SW480 (cell line): ENCODE measurements at places on chromosomes 13 and 19.

DNA sequence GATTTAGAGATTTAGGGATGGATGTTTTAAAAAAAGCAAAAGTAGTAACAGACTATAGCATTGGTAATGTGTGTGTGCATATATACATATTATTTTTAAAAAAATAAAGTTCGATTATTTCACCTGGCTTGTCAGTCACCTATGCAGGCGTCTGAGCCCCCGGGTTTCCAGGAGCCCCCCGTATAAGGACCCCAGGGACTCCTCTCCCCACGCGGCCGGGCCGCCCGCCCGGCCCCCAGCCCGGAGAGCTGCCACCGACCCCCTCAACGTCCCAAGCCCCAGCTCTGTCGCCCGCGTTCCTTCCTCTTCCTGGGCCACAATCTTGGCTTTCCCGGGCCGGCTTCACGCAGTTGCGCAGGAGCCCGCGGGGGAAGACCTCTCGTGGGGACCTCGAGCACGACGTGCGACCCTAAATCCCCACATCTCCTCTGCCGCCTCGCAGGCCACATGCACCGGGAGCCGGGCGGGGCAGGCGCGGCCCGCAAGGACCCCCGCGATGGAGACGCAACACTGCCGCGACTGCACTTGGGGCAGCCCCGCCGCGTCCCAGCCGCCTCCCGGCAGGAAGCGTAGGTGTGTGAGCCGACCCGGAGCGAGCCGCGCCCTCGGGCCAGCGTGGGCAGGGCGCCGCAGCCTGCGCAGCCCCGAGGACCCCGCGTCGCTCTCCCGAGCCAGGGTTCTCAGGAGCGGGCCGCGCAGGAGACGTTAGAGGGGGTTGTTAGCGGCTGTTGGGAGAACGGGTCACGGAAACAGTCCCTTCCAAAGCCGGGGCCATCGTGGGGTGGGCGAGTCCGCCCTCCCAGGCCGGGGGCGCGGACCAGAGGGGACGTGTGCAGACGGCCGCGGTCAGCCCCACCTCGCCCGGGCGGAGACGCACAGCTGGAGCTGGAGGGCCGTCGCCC lies 840 bp upstream of the CCNA1 start:
- no peak for DNase-seq

- no peak for DNase-seq
Observed at GRCh38 chr19:19039901-19040300, 6.5 kb downstream of the ARMC6 start.

GRCh38 chr13:36030670-36031331 lies 100.4 kb downstream of the DCLK1 start:
- no peak for DNase-seq

GRCh38 chr19:862581-863314 lies 3.3 kb downstream of the CFD start:
- DNase-seq: peak; percentile 47

DNA sequence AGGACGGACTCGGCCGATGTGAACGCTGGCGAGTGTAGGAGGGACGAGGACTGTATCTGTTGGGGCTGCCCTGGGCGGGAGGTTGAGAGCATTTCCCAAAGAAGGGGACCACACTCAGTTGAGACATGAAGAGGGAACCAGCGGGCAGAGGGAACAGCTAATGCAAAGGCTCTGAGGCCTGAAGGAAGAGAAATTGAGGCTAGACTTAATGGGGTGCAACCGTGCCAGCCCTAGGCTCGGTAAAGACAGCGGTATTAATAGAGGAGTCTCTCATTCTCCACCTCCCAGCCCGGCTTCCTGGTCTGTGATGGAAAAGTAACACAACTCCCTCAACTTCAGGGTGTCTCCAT lies 1.1 kb downstream of the MPV17L2 start:
- DNase-seq: no peak

DNA sequence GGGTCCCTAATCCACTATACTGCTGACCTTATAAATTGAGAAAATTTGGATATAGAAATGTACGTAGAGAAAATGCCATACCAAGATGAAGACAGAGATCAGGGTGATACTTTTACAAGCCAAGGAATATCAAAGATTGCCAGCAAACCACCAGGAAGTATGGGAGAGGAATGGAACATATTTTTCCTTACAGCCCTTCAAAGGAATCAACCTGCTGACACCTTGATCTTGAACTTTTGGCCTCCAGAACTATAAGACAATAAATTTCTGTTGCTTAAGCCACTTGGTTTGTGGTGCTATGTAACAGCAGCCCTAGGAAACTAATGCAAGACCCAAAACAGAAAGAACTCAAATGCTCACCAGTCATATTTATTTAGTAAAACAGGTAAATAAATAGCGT lies 10.3 kb upstream of the NDFIP2 start:
- DNase-seq: no peak

GRCh38 chr19:42153672-42154433 lies 21.6 kb upstream of the POU2F2 start:
- DNase-seq: no peak

DNA sequence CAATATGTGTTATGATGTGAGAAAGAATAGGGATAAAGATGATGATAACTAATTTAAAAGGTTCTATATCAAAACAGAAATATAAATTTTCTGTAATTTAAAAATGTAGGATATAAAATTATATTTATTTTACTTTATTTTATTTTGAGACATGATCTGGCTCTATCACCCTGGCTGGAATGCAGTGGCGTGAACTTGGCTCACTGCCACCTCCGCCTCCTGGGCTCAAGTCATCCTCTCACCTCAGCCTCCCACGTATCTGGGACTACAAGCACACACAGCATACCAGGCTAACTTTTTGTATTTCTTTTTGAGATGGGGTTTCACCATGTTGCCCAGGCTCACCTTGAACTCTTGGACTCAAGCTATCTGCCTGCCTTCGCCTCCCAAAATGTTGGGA lies 214.9 kb upstream of the SLITRK1 start:
- no peak for DNase-seq

DNA sequence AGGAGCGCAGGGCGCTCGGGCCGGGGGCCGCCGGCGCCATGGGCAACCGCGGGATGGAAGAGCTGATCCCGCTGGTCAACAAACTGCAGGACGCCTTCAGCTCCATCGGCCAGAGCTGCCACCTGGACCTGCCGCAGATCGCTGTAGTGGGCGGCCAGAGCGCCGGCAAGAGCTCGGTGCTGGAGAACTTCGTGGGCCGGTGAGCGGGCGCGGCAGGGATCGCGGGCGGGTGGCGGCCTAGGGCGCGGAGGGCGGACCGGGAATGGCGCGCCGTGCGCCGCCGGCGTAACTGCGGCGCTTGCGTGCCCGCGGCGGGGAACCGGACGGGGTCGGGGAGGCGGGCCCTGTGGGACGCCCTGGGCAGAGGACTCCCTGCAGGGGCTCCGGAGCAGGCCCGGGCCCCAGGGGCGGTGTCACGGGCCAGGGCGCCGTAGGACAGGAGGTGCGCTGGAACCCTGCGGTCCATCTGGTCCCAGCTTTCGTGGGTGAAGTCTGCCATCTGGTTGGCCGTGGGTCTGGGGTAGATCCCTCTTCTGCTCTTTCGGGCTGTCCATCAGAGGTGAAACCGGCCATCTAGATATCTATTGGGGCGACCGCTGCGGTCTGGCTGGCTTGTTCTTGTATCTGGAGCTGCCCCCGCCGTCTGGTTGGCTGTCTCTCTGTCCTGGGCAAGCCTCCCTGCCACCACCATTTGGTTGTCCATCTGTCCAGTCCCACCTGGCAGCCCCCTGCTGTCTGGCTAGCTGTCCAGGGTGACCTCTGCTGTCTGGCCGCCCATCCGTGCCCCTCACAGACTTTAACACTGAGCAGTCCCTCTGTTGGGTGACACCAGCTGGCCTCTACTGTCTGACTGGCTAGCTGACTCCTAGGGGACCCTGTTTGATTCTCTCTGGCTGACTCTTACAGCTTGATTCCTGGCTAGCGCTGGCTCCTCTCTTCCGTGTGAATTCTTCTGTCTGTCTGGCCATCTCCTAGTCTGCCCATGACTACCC lies 622 bp downstream of the DNM2 start:
- no peak for DNase-seq
